ENCODE measurements at places on chromosomes 2 and 18.

DNA sequence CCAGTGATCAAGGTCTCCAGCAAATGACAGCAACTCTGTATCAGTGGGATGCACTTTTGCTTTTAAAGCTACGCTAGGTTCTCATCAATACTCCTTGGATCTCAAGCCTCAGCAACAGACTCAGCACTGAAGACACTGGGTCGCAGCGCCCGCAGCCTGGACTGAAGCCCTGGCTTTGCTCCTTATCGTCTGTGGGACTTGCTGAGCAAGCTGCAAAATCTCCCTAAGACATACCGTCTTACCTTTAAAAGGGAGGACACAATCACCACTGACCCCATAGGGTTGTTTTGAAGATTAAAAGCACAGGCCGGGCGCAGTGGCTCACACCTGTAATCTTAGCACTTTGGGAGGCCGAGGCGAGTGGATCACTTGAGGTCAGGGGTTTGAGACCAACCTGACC, 8.1 kb downstream of the CYB5A start:
- no peak for DNase-seq

DNA sequence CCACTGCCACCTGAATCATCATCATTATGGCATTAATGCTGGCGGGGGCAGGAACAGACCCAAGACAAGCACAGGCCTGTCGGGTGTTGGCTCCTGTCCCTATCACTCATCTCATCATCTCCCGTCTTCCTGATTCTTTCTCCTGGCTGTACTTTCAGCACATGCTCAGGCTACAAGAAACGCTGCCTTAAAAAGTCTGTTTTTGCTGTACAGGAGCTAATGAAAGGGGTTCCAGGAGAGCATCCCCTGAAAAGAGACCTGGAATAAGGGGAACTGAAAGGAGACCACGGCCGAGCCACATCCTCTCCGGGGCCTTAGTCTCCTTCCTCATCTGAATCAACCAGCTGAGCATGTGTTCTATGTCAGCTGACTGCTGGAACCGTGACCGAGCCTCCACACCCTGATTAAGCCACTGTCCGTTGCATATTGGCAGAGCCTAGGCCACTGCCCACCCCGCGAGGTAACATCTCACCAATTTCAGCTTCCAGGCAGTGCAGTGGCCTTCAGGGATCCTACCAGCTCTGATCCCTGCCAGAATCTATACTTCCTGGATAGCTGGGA, 62.6 kb downstream of the DNMT3A start:
- DNase-seq = no peak

DNA sequence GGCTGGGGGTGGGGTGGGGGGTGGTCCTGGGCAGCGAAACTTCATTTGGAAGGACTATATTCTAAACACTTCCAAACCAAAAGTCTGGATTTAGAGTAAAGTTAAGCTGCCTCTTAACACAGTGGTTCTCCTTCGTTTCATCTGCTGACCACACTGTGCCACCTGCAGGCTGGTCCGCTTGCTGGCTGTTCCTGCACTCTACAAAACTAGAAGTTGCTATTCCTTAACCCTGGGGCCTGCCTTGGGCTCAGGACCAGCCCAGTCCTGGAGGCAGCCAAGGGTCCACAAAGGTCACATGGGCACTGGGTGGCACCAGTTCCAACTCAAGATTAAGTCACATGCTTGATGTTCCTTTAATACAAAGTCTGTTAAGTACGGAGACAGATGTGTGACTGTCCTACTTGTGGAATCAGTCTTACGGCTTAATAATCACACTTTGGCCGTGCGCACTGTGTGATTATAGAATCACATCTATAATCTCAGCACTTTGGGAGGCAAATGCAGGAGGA, 195.4 kb downstream of the FAM210A start:
- DNase-seq = peak; percentile 33

DNA sequence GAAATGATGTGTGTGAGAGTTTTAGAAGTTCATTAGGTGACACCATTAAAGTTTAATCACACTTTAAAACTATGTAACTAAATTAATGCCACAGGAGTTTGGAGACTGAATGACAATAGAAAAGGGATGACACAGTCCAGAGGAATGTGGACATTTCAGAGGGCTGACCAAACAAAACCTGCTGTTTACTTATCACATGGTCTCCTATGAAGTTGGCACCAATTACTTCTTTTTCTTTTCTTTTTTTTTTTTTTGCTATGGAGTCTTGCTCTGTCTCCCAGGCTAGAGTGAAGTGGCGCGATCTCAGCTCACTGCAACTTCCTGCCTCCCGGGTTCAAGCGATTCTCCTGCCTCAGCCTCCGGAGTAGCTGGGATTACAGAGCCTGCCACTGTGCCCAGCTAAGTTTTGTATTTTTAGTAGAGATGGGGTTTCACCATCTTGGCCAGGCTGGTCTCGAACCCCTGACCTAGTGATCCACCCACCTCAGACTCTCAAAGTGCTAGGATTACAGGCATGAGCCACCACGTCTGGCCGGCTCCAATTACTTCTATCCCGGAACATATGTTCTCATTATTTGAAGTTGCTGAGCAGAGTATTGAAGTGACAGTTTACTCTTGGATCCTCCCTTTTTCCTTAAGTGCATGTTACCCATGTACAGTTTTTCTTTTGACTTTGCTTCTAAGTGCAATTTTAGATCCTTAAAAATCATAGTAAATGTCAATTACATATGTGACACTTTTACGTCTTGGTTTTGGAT, 4.3 kb downstream of the AGPS start:
- peak; percentile 79 for DNase-seq

DNA sequence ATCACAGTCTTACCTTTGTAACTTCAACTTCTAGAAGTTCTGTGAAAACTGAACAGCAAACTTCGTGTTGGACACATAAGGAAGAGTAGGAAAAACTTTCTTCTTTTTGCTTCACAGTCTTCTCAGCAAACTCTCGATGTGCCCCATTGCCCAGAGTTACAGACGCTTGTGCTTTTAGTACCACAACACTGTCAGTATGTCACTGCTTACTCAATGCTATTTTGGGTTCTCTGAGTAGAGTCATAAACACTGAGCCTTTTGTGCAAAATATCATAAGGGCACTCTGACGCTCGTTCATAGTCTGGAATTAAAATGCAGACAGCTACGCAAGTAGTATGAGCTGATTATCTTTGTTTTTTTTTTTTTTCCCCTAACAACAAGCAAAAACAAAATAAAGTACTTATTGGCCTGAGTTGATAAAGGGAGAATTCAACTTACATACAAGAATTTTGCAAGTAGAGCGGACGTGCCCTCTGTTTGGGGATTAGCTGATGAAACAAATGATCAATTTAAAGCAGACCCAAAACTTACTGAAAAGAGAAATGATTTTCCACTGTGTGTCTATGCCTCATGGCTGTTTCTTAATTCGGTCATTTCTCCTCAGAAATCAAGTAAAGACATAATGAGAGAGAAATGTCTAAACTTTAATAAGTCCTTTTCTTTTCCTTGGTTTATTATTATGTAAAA, at the start of gene CDH19:
TSS of gene CDH19 (minus strand) at position 150 of the 687 bp plus-strand sequence. CDS start 31,886 bp downstream, outside the sequence.
- DNase-seq = no peak

- DNase-seq = no peak
Observed at GRCh38 chr2:84855731-84856130, 25.2 kb downstream of the TRABD2A start.

GRCh38 chr2:148530350-148530749, 114.2 kb upstream of the EPC2 start:
- DNase-seq = no peak

- no peak for DNase-seq
Observed at GRCh38 chr2:212842544-212843185, 304.1 kb upstream of the ERBB4 start.

DNA sequence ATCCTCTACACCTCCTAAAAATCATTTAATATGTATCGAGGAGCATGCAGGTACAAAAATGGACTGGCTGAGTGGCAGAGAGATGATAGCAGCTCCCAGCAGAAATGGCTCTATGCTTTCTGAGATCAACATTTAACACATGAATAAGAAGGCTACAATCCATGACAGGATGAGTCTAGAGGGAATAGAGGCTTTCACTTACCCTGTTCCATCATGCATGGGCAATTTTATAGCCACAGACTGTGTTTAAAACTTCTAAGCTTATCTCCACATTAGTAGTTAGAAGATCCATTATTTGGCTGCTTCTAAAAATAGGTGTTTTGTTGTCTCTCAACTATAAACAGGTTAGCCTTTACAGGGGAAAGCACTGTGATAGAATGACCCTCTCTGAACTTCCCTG, 149.1 kb upstream of the ARHGAP28 start:
- peak; percentile 61 for DNase-seq

DNA sequence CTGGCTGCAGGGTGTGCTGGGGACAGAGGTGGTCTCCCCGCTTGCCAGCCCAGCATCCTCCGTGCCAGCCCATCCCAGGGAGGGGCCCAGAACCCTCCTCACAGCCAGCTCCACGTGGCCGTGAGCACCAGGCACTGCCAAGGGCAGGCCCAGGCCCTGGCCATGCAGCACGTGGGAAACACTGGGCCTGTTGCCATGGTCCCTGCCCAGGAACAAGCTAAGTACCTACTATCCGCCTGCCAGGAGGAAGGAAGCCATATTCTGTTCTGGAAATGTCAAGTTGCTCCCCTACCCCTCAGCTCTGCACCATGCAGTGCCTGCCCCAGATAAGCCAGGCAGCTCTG, 250.6 kb downstream of the CYP26B1 start:
- DNase-seq = no peak

DNA sequence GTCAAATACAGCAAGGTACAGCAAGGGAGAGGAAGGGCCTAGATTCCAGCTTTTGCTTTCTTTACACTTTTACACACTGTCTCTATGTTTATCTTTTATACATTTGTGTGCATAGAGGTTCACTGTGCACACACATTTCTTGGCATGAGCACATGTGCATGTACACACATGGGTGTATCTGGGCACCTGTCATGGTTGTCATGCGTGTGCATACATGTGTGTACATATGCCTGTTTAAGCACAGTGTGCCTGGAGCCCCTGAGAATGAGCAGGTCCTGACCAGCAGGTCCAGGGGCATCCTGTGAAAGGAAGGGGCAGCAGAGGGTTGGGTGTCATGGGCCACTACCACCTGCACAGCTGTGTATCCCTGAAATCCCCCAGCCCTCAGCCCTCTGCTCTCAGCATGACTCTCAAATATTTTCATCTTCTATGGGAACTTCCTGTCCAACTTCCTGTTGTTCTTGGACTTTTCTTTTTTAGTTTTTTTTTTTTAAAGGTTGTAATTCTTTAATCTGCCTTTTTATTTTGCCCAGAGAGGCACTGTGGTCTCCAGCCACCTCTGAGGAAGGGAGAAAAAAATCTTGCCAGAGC, 97.0 kb upstream of the EPAS1 start:
- no peak for DNase-seq

GRCh38 chr2:154437104-154437503, 261.4 kb upstream of the KCNJ3 start:
- no peak for DNase-seq

DNA sequence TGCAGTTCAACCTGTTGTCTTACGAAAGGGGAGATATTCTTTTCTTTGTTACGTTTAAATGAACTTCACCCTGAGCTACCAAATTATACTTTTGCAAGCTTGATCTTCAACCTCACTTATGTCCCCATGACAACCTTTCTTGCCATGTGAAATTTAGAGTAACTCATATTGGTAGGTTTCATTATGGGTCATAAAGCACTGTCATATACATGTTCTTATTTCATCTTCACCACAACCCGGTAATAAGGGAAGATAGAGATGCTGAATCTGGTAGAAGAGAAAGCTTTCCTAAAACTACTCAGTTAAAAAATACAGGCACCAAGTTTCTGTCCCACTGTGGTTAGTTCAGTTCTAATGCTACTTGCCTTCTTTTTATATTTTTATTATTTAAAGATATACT, 208.5 kb upstream of the NRP2 start:
- no peak for DNase-seq

GRCh38 chr18:46554406-46555080, 102.5 kb downstream of the LOXHD1 start:
- no peak for DNase-seq

- no peak for DNase-seq
Observed at GRCh38 chr2:45874344-45874743, 222.9 kb downstream of the PRKCE start.

DNA sequence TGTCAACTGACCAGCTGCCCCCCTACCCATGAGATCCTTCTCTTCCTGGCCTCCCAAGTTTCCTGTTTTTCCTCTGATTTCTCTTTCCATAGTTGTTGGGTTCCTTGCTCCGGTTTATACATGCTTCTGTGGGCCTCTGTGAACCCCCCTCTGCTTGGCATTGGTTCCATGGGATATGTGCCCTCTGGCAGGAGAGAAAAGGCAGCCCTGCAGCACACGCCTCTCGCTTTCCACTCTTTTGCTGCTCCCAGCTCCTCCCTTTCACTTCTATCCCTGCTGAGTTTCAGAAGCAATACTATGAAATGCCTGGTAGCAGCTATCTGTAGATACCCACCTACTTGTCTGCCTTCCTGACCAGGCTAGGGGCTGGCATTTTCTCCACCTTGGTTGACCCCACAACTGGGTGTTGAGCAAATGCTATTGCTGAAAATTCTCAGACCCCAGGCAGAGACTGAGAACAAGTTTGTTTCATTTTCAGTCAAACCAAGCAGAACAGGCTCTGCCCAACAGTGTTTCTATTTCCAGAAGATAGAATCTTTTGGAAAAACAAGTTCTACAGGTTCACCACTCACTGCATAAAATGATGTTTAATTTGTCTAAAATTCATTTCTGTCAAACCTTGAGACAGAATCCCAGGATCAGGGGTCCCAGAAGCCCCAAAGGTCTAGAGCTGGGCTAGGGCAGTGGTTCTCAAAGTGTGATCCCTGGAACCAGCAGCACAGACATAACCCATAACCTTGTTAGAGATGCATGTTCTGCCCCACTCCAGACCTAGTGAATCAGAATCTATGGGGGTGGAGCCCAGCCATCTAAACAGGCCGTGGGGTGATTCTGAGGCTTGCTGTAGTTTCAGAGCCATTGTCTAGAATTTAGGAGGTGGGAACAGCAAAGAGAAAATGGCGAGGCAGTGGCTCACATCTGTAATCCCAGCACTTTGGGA, 13.4 kb downstream of the CAPG start:
- DNase-seq = no peak

GRCh38 chr2:224711859-224712665, 4.1 kb downstream of the CCDC195 start:
- no peak for DNase-seq

DNA sequence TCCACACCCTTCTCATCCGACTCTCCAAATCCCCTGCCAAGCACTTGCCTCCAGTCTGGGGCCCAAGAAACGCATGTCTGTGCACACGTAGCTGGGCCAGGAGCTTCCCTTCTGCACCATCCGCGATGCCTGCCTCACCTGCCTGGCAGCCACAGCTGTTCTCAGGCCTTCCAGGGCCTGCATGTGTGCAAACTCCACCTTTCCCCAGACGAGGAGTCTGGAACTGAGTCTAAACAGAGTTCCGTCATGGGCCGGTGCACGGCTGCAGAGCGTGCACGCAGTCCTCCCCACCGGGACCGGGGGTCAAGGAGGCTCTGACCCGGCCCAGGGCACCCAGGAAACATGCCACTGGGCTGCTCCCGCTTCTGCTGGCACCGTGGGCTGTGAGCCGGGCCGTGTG, 66.8 kb upstream of the SALL3 start:
- no peak for DNase-seq

- no peak for DNase-seq
Observed at GRCh38 chr2:207333599-207334300, 168.0 kb upstream of the KLF7 start.

GRCh38 chr18:58534535-58535301, 94.2 kb downstream of the ALPK2 start:
- no peak for DNase-seq

Measured in kidney glomerular epithelial cell (primary cell).